Activated T-cell treated with anti-CD3 and anti-CD28 coated beads, Interleukin-2, amount 50 U/mL, for 4 hours (primary cell): ENCODE measurements at places on chromosomes 4 and X.

DNA sequence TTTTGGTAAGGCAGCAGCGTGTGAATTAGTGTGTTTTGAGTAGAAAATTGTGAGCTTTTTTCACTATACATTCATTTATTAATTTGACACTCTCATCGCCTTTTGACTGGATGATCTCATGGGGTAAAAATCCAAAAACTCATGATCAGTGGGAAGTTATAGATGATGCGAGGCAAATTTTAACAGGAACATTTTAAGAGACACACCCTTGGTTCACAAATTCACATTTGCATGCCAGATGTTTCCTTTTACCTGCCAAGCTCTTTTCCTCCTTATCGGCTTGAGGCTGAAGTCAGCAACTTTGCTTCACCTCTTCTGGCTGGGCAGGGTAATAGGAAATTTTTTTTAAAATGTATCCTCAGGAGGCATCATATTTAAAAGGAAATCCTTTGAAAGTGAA is 318.0 kb upstream of the HS3ST1 start:
- DNase-seq: no peak

- DNase-seq: no peak
These were observed 304.7 kb upstream of the TAPT1 start for GRCh38 chr4:16530688-16531635.

DNA sequence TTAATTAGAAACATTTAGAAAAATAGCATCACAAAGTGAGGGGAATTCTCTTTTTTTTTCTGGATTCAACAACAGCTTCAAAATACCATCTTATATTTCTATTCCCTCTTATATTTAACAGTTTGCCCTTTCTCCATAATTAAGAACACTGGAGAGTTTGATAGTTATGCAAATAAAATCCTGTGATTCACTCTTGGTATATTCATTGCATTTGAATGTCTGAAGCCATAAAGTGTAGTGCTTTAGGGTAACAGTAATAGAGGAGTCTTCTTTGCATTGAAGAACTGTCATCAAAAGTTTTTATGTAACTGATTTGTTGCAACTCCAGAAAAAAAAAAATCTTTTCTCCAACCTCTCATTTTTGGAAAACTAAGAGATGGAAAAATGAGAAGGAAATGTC is 352.0 kb upstream of the GALNTL6 start:
- no peak for DNase-seq

- DNase-seq: peak; percentile 41
These were observed 810 bp downstream of the SPRY1 start for GRCh38 chr4:123397144-123398065.

GRCh38 chr4:13617801-13618200 is 9.7 kb downstream of the BOD1L1 start:
- no peak for DNase-seq

DNA sequence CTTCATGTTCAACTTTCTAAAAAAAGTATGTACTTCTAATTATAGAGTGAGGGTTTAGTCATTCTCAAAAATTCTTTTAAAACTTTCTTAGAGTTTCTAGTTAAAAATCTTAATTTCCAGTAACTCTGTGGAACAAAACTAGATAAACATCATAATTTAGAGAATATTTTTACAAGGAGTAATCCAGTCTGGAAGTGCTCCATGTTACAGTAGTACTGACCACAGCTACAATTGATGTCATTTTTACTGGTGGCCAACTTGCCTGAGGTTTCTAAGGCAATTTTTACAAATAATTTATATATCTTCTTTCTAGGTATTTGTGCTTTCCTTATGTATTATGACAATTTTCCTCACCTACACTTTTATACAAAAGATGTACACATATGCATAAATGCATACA is 490.4 kb downstream of the CENPC start:
- no peak for DNase-seq

GRCh38 chr4:79743014-79743413 is 330.0 kb downstream of the ANTXR2 start:
- no peak for DNase-seq

GRCh38 chr4:72552447-72552846 is 16.6 kb downstream of the ADAMTS3 start:
- DNase-seq: no peak

- DNase-seq: no peak
These were observed 32.0 kb upstream of the SMIM10L2A start for GRCh38 chrX:135389717-135390116.

- no peak for DNase-seq
These were observed 553.2 kb upstream of the FAT1 start for GRCh38 chr4:187276736-187277408.

DNA sequence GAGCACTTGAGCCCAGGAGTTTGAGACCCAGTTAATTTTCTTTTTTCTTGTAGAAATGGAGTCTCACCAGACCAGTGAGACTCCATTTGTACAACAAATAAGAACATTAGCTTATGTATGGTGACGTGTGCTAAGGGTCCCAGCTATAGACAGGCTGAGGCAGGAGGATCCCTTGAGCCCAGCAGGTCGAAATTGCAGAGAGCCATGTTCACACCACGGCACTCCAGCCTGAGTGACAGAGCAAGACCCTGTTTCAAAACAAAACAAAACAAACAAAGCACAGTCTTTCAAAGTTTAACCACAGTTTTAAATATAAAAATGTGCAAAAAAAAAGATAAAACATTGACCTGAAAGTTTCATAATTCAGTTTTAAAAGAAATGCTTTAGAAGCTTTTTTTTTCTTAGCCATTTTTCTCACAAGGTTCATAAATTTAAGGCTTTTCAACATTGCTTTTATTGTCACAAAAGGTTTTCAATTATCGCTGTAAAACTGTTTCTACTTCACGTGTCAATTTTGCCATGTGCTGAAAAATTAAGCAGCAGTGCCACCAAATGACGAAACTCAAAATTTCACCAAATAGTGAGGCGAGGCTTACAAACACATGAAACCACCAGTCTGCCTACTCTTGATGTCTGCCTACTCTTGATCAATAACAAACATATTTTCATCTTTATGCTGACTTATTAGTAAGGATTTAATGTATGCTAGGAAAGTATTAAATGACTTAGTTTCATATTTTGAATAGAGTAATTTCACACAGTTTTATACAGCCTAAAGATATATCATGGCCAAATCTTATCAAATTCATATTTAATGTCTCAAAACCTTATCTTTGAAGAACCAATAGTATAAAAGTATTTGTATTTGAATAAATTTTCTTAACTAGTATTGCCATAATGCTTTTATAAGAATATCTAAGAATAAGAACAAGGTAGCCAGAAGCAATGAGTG is 126.3 kb downstream of the NEK1 start:
- no peak for DNase-seq

GRCh38 chrX:149984411-149984810 is 46.1 kb upstream of the EOLA2 start:
- DNase-seq: no peak

DNA sequence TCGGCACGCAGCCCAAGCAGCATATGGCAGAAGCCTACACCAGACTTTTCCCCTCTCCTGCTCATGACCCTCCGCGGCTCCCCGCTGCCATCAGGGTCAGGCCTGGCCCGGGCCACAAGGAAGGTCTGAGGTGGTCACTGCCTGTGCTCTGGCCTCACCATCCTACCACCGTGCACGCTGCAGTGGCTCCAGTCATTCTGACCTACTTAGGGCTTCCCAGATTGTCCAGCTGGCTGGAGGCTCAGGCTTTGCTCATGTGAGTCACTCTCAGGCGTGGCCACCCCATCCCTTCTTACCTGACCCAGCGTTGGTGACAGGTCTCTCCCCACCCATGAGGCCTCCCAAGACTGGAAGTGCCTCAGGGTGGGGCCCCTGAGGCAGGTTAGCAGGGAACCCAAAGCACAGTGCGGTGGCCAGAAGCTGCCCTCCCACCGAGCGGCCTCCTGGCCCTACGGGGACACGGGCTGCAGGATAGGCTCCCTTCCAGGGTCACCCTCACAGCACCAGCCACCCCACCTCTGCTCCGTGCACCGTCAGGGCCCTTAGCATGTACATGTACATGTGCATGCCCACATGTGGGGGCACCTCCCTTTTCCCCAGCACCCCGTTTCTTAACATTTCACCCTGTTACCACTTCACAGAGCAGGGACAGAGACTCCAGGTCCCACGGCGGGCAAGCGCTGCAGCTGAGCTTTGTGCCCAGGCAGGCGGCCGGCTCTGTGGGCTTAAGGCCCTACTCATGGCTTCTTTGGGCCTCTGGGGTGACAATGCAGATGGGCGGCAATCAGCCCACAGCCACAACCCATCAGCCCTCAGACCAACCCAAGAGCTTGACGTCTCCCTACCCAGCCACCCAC is 2.2 kb downstream of the TREX2 start:
- DNase-seq: no peak

DNA sequence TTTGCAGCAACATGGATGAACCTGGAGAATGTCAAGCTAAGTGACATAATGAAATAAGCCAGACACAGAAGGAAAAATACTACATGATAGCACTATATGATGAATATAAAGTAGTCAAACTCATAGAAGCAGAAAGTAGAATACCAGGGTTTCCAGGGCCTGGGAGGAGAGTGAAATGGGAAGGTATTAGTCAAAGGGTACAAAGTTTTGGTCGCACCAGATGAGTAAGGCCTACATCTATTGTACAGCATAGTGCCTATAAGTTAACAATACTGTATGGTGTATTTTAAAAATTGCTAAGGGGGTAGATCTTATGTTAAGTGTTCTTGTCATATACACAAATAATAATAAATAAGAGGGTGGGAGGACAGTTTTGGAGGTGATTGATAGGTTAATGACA is 41.5 kb downstream of the ENOX2 start:
- DNase-seq: no peak

DNA sequence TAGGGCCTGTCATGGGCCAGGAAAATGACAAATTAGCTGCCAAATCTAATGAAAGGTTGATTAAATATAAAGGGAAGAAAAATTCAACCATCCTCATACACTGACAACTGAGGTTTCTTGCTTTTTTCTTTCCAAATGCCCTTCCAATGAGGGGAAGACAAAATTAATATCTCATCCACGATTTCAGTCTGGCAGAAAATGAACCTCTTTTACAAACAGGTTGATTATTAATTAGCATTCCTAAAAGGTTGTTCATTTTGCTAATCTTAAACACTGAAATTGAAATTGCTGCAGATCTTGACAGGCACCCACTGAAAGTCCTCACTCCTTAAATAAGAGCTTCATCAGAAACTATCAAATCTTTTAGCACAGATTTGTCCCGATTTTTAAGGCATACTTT is 45.5 kb downstream of the NPFFR2 start:
- no peak for DNase-seq

DNA sequence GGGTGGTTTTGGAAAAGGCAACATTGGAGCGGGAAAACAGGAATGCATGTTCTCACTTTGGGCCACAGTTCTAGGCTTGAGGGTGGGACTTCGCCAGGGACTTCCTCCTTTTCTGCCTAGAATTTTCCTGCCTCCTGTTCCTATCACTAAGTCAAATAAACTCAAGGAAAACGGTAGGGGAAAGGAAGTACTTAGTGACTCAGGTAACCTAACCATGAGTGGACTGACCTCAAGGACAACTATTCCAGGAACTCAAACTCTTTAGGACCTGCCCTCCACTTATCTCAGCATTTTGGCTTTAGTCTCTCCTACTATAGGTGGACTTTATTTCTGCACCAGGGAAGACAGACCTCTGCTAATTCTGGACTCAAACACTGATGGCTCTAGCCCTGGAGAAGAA is 281.7 kb downstream of the ZNF674 start:
- no peak for DNase-seq

DNA sequence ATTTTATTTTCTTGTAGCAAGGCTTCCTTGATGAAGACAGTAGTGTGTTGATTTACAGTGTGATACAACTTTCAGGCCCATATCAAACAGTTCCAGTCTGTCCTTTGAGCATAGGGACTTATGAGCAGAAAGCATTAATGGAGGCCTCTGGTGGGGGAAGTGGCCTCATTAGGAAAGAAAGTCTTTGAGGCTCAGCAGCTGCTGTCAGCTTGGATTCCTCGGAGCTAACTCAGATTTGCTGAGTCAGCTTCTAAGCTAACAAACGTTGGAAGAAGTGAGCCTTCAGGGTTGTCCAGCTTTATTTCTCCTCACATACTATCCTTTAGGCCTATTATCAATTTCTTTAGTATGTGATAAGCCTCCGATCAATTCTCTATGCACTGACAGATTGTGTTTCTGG is 15.8 kb upstream of the SFRP2 start:
- DNase-seq: no peak

- no peak for DNase-seq
These were observed 144.2 kb upstream of the RAPGEF2 start for GRCh38 chr4:158958489-158959270.

DNA sequence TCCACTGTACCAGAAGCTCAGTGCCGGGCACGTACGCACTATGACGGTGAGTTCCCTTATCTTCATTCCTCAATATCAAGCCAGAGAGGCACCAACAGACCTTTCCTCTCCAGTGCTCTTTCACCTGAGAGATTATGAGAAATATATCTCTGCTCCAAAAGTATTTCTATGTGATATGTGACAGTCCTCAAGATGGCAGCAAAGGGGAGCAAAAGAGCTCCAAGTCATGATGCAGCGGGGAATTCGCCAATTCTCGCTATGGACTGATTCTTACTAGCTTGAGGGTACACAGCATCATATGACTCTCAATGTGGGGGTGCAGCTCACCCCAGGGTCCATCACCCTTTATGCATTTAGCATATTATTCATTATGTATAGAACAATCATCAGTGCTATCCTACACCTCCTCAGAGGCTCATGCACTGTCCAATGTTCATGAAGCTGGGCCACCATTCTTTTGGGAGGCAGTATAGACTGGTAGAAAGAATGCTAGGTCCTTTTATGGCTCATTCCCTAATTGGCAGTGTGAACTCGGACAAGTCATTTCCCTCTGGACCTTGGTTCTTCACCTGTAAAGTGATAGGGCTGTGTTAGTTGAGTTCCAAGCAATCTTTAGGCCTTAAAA is 12.8 kb upstream of the IQSEC2 start:
- no peak for DNase-seq

GRCh38 chr4:8919651-8920288 is 48.1 kb upstream of the HMX1 start:
- no peak for DNase-seq

GRCh38 chr4:100286636-100287035 is 96.4 kb upstream of the DDIT4L start:
- DNase-seq: no peak

- no peak for DNase-seq
These were observed 186.2 kb downstream of the STIM2 start for GRCh38 chr4:27046851-27047250.

- DNase-seq: no peak
These were observed 3.5 kb downstream of the MND1 start for GRCh38 chr4:153348006-153348405.

DNA sequence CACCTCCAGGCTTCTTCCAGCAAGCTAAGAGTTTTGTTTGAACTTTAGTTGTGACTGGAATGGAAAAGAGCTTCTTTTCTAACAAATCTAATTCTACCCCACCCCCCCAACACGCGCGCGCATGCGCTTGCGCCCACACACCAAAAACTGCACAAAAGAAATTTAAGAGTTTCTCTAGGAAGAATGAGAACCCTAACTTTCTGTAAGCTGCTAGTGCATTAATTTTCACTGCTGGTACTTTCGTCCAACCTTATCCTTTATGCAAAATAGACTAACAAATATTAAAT is 9.0 kb upstream of the INTU start:
- no peak for DNase-seq
